ENCODE measurements at places on chromosomes 7 and 10.

DNA sequence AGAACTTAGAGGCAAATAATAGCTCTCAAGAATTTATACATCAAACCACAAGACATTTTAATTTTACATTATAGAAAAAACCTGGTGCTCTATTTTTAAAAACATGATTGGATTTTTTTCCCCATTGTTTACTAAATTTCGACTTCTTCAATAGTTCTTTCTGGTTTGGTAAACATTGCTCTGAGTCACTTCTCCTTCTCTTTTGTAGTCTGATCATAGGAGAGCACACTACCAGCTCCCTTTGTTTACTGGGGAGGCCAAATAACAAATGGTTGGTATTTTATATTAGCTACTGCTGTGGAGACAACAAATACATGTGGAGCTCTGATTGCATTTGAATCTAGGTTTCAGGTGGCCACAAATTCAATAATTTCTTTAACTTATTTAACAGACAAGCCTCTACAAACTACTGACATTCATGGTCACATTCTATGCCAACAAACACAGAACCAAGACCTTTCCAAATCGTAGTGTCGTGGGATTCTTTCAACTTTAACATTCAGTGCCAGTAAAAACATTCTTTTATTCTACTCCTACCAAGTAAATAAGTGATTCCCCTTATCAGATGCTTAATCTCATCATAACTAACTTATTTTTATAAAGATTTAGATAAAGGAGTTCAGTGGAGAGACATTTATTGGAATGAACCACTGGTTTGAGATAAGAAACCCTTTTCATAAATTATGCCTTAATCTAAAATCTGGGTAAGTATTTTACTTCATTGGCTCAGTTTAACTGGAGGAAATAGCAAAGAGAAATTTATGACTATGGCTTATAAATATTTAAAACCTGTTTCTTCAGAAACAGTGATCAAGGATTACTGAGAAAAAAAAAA, 17.7 kb upstream of the FXYD4 start:
- DNase-seq, result no peak

DNA sequence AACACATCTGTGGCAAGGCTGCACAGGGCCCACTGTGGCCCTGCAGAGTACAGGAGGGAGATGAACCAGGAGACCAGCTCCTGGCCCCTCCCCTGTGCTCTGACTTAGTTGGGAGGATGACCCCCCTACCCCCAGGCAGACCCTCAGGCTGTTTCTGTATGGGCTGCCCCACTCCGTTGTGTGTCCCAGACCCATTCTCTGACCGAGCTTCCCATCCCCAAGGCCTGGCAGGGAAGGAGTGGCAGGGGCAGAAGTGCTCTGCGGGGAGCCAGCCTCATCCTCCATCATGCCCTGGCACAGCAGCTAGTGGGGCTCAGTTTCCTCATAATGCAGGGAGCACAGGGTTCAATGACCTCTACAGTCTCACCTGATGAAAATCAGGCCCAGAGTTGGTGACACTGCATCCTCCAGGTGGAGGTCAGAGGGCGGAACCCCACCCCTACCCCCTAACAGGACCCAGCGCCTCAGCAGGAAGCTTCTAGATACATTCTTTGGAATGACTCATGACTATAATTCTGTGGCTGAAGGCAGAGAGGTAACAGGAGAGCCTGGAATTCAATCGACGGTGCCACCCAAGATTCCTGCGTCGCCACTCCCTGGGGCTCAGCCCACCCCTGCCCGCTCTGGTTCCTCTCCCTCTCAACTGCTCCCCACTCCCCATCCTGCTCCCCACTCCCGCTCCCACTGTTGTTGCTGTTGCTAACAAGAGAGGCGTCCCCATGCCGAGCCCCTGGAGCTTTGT, 18.2 kb downstream of the PODXL start:
- DNase-seq, result no peak

DNA sequence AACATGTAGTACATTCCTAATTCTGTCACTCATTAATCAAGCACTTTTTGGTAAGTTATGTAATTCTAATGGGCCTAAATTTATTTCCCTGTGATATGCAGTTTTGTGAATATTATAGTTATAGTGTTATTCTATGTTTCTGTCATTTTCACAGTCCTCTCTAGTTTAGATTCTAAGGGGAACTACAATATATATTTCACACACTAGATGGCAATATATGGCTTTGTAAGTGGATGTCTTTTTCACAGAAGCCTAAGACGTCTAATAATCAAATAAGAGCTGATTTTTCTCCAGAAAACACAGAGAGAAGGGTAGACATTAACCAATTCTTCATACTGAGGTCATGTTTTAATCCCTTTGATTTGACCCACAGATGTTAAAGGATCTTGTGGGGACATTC, 18.0 kb downstream of the RNLS start:
- no peak for DNase-seq

GRCh38 chr10:14384915-14385314, 54.2 kb upstream of the FRMD4A start:
- DNase-seq, result no peak

- DNase-seq, result no peak
Measured at GRCh38 chr7:1232103-1232466, 587 bp upstream of the UNCX start.

GRCh38 chr7:151114151-151115090, 28.1 kb downstream of the AGAP3 start:
- no peak for DNase-seq
